ENCODE measurements at places on chromosomes 16 and 17. TPM values are rescaled to one million over a fixed set of nuclear protein-coding genes. Genes with fewer than 3 reads are reported as not detected.

- no peak for DNase-seq
Measured at GRCh38 chr16:70686376-70687101, 686 bp upstream of the MTSS2 start.

DNA sequence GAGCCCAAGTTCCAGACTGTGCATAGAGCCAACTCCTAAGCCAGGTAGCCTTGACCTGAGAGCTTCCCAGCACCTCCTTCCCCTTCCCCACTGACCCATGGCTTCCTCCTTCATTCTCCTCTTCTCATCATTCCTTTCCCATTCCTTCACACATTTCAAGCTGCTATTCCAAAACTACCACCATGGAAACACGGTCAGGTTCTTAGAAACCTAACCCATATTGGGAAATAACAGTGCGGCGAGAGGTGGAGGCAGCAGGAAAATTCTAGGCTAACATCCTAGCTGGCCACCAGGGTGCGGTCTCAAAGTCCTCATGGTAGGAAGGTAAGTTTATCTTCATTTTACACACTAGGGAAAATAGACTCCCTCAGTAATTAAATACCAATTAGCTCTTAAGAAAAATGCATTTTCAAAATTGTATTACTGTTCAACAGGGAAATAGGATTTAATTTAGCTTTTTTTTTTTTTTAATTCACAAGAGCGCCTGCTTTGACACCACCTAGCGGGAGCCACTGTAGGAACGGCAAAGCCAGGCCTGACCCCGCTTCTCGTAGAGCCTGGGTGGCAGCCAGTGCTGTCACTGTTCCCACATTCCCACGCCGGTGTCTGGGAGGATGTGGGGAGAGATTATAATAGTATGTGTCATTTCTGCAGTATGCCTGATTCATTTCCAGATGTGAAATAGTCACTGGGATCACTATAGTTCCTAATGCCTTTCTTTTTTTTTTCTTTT is 14.0 kb upstream of the SPHK1 start:
- DNase-seq = peak; percentile 65

Gene ULK2
- polyA plus RNA-seq = 18.0 TPM

DNA sequence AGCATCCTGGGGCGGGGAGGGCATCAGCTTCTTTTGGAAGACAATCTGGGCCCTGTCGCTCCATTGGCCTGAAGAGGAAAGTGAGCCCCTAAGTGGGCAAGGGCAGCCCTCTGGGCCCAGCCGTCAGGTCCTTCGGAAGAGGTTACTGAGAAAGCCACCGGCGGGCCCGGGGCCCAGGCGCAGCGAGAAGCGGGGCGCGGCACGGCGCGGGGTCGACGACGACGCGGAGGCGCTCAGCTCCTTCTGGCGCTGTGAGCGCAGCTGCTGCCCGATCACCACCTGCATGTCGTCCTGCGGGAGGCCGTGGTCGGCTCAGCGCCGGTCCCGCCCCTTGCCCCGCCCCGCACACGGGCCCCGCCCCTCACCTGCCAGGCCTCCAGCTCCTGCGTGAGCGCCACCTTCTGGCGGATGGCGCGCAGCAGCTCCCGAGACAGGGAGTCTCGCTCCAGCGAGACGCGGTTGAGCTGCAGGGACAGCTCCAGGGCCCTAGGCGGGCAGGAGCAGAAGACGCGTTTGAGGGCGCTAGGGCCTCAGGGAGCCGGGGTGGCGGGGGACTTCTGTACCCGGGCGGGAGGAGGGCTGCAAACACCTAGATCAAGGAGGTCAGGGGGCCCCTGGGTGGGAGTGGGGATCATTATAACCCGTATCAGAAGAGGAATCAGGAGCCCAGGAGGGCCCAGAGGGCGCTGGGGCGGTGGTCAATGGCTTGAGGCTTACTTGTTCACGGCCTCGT is 4.3 kb downstream of the THOC6 start:
- peak; percentile 95 for DNase-seq

Gene LDHD
- 0.70 TPM for polyA plus RNA-seq

- peak; percentile 41 for DNase-seq
Measured at GRCh38 chr17:68512960-68513474, 787 bp downstream of the PRKAR1A start.

Gene PRDM7
- polyA plus RNA-seq = not detected

Gene LRRC75A
- polyA plus RNA-seq = 1.3 TPM

DNA sequence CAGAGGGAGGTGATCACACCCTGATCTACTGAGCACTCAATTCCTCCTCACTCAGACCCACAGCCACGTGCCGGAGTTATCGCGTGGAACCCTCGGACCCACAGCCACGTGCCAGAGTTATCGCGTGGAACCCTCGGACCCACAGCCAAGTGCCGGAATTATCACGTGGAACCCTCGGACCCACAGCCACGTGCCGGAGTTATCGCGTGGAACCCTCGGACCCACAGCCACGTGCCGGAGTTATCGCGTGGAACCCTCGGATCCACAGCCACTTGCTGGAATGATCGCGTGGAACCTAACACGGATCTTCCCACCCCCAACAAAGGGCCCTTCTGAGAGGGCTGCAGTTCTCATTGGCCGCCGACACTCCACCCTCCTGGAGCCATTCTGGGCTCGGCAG is 97.7 kb downstream of the PGS1 start:
- no peak for DNase-seq

Gene CD300A
- polyA plus RNA-seq = not detected

- DNase-seq = no peak
Measured at GRCh38 chr17:50961282-50962220, 95.4 kb upstream of the TOB1 start.
